ENCODE measurements at places on chromosomes 4 and X. TPM values are rescaled to one million over a fixed set of nuclear protein-coding genes. Genes with fewer than 3 reads are reported as not detected.

Gene PRR32
- not detected for total RNA-seq

Gene AP1S2
- total RNA-seq: 84.3 TPM

Gene VGLL1
- not detected for total RNA-seq

Gene POU4F2
- total RNA-seq: not detected

Gene ARR3
- total RNA-seq: not detected

Gene PPA2
- 64.5 TPM for total RNA-seq

Gene CXCL11
- total RNA-seq: not detected

Gene H2BW2
- total RNA-seq: not detected

Gene SSX1
- total RNA-seq: 0.72 TPM

All from A375 (cell line).